ENCODE measurements at places on chromosomes 5 and 9.

DNA sequence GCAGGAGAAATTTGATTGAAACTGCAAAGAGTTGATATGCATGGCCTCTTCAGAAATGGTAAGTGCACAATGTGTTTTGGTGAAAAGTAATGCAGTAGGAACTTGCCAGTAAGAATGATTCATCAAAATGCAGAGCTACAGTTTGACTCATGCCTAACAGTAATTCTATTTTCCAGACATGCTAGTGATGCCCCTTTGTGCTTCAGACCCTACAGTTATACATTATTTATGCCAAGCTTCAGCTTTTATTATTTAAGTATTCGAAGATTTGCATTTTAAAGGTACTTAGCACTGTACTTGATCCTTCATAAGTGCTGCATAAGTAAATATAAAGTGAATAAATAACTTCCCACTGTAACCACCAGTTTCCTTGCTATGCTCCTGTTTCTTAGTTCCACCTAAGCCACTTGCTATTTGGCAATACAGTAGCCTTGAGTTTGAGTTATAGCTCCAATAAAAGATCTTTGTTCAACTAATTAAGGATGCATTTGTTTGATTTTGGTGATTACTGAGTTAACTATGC is 3.6 kb upstream of the SPATA31E1 start:
- DNase-seq = no peak

GRCh38 chr5:162852134-162852533 is 585.3 kb upstream of the CCNG1 start:
- DNase-seq = no peak

- DNase-seq = no peak
Observed at GRCh38 chr5:92849756-92850155, 731.3 kb downstream of the NR2F1-AS1 start.

- no peak for DNase-seq
Observed at GRCh38 chr5:61332358-61332749, 296 bp downstream of the ZSWIM6 start.

DNA sequence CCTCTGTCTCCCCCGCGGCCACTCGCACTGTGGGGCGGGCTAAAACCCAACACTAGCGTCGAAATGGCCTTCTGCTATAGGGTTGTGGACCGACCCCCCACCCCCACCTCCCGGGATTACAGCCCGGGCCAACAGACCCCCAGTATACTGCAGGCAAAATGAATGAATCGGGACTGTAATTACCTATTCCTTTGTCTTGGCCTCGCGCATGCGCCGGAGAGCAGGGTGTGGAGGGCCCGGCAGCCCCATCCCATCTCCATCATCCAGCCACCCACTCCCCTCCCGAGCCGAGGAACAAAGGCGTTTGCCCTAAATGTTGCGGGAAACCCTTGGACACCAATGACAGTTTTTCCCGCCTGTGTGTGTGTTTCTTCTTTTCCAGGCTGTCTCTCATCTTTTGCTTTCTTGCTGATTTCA is 1.6 kb downstream of the BASP1 start:
- no peak for DNase-seq

DNA sequence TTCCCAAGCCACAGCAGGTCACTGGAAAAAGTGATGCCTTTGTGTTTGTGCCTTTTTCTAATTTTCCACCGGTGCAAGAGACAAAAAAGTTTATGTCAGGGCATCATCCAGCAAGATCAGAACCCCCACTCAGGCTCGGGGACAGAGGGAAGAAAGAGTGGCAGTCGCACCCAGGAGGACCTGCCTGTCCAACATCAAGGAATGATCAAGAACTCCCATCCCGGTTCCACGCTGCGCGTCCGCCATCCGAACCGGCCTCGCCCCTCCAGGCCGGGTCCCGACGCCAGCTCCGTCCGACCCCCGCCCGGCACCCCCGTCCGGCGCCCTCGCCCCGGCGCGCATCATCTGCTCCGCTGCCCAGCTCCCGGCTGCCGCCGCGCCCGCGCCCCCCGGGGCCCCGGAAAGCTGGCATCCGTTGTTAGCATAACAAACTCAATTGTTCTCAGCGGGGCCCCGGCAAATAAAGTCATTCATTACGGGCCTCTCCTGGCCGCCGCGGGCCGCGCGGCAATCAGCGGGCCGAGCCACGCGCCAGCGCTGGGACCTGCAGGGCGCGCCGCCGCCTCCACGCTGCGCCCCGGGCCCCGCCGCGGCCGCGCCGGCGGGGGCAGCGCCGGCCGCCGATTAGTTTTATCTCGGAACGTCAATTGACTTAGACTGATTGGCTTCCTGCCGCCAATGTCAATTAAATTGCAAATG is 48.1 kb downstream of the PAX5 start:
- DNase-seq = no peak

GRCh38 chr9:128011071-128011817 is 30.5 kb upstream of the EEIG1 start:
- DNase-seq = no peak

DNA sequence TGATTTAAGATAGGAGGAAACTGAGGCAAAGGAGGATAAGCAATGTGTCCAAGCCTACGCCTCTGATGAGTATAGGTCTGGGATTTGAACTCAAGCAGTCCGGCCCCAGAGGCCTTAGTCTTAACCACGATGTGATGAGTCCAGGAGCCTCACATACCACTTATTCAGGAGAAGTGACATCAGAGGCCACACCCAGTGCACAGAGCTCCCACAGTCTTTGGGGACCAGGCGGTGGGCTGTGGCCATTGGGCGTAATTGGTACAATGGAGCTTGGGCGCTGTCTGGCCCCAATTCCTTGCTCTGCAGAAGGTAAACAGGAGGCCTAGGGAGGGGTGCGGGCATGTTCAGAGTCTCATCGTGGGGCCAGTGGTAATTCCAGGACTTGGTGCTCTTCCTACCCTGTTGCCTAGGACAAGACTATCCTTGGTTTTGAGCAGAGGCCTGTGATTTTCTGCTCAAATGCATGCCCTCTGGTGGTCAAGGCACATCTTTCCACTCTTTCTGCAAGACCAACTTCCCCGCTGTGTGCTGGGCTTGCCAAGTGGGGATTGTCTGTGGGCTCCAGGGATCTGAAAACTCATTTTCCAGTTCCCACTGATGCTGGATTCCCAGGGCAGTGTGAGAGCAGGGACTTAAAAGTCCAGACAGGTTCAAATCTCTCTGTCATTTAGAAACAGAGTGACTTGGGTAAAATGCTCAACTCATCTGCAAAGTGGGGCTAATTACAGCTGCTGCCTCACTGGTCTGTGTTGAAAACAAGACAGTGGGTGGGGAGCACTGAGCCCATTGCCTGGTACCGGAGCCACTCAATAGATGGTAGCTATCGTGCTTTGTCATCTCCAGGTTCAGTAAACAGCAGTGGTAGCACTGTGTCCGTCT is 15.8 kb downstream of the NDST1 start:
- no peak for DNase-seq
